MM.1S (cell line): ENCODE measurements at places on chromosomes 7 and 10.

DNA sequence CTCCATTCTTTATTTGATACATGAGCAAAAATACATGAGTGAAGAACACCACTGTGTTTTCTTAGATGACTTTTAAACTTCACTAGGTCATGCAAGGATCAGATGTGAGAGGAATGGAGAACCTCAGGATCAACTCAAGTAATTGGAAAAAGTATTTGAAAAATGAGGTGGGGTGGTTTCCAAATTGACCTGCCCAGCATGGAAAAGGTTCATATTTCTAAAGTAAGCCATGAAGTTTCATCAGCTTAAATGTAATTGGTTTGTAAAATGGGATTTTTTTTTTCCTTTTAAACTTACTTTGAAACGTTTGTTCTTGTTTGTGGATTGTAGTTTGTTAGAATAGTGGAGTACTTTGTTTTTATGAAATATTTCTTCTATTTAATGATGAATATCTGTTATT lies 134.8 kb downstream of the MLLT10 start:
- no peak for DNase-seq

- no peak for DNase-seq
Observed at GRCh38 chr7:80838643-80839042, 80.2 kb downstream of the SEMA3C start.

DNA sequence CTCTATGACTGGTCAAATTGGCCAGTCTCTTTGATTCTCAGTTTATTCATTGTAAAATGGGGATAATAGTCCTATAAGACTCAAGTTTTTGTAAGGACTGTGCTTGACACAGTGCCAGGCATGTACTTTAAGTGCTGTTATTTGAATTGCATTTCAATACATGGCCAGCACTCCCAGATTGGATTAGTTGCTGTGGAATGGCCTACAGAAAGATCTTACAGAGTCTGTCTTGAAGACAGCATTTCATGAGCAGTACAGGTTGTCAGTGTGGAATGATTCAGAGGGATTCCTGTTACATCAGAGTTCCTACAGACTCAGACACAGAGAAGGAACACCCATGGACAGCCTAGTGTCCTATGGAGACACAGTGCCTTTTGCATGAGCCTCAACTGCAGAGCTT lies 238.1 kb upstream of the BMPER start:
- no peak for DNase-seq

DNA sequence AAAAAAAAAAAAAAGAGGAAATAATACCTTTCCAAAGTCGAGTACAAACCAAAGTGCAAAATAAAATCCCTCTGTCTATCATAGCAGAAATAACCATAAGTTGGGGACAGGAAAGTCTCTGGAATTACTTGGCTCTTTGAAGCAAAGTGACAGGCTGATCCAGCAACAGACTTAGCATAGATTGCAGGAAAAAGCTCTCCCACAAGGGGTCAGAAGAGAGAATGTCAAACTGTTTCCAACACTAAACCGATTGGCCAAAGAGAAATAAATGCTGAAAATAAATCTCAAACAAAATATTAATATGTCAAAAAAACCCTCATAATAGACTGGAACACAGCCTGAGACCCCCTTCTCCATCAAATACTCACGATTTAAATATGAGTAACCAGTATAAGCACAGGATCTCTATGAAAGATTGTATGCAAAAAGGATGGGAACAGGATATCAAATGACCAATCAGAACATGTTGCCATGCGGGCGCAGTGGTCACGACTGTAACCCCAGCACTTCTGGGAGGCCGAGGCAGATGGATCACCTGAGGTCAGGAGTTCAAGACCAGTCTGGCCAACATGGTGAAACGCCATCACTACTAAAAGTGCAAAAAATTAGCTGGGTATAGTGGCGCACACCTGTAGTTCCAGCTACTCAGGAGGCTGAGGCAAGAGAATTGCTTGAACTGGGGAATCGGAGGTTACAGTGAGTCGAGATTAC lies 1000.7 kb upstream of the LRRN3 start:
- DNase-seq: peak; percentile 55

- DNase-seq: no peak
Observed at GRCh38 chr10:86686972-86687371, 18.7 kb downstream of the LDB3 start.

GRCh38 chr7:158685693-158686092 lies 18.9 kb downstream of the NCAPG2 start:
- DNase-seq: no peak

GRCh38 chr7:54014765-54015164 lies 527.4 kb upstream of the VSTM2A start:
- DNase-seq: no peak

GRCh38 chr7:25707768-25708620 lies 444.0 kb upstream of the NFE2L3 start:
- no peak for DNase-seq

- DNase-seq: no peak
Observed at GRCh38 chr7:4879396-4880081, 4.0 kb downstream of the RADIL start.

DNA sequence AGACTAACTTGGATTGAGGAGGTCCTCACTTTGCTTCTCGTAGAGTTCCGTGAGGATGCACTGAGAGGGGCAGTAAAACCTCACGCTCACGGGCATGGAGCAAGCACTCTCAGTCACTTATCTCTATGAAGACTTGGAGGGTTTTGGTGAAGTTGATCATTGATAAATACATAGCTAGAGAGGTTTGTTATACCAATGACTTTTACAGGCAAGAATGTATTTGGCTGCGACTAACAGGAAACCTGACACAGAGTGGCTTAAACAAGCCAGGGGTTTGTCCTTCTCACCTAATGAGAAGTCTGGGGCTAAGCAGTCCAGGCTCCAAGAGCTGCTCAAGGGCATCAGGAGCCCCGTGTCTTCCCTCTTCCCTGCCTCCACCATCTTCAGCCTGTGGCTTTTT lies 6.1 kb downstream of the BICC1 start:
- DNase-seq: no peak

DNA sequence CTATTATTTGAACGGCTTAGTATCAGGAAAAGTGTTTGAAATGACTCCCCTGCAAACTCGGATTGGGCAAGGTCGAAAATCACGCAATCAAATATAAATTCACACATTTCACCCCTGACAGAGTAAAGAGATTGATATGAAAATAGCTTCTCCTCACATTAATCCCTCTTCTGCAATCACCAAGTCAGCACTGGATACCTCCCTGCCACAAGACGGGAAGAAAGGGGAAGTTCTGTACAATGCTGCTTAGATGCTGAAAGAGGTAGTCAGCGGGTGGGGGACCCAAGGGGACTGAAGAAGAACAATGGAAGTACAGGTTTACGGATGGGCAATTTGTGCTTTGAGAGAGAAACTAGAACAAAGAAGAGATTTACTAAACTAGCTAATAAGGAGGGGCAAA lies 72.0 kb upstream of the ANK3 start:
- no peak for DNase-seq

DNA sequence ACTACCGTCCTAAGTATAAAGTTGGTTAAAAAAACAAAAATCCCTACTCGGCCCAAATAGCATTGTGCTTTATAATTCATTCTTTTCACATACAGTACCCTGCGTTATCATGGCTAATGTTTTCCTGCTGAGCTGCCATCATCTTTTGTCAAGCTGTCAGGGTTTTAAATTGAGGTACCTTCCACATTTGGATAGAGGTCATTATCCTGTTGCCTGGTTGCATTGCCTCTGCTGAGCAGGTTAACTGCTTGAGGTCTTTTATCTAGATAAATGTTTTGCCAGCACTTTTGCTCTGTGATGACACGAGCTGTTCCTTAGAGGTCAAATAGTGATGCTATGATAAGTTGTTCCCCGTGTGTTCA lies 94.4 kb upstream of the FZD1 start:
- no peak for DNase-seq

GRCh38 chr10:947051-947450 lies 15.5 kb upstream of the LARP4B start:
- DNase-seq: no peak

DNA sequence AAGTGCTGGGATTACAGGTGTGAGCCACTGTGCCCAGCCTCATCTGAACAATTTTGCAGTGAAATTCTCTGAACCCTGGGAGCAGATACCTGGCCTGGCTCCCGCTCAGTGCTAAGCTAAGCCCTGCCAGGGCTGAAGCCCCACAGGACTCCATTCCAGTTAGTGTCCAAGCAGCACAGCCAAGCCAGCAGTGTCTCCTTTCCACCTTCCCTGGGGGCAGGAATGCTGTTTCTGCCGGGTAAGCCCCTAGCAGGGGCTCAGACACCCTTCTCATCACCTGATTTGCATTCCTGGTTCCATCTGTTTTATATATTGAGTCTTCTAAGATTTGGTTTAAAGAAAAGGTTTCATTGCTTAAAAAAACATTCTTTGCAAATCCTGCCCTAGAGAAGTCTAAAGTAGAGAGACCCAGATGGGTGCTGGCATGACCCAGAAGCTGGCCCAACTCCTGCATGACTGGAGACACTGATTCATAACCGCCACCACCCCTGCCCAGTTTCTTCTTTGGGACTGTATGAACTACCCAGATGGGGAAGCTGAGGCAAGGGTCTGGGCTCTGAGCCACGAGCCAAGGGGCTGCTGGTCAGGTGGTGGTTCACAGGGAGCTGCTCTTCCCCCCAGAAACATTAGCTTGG lies 14.0 kb downstream of the SLC13A4 start:
- no peak for DNase-seq

GRCh38 chr10:110540031-110540430 lies 27.5 kb upstream of the SMC3 start:
- peak; percentile 55 for DNase-seq

- DNase-seq: no peak
Observed at GRCh38 chr10:66021423-66021822, 904.4 kb upstream of the LRRTM3 start.

GRCh38 chr7:101402081-101402779 lies 39.6 kb downstream of the COL26A1 start:
- no peak for DNase-seq

GRCh38 chr7:112238852-112239610 lies 32.5 kb downstream of the ZNF277 start:
- DNase-seq: no peak

GRCh38 chr7:113374955-113375354 lies 256.6 kb upstream of the SMIM30 start:
- no peak for DNase-seq

DNA sequence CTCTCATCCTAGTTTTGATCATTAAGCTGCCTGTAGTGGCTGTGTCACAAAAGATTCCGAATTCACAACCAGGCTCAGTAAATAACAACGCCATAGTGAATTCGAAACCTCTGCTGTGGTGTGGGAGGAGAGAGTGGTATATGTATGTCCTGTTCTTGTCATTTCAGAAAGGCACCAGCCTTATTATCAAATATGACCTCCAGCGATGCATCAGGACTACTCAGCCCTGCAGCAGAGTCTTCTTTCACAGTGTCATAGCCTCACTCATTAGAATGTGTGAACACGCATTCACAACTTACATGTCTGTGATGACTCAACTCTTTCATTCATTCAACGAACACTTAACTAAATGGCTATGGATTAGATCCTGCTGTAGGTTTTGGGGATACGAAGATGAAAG lies 15.3 kb downstream of the AOC1 start:
- DNase-seq: no peak

DNA sequence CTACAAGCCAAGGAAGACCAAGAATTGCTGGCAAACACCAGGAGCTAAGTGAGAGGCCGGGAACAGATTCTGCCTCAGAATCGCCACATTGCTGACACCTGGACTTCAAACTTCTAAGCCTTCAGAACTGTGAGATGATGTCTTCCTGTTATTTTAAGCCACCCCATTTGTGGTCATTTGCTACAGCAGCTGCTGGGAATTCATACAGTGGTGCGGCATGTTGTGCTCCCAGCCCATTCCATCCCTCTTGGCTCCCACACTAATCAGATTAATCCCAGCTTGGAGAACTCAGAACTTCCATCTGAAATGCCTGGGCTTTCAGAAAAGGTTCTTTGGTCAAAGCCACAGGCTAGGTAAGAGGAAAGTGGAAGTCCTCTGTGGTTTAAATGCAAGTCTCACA lies 24.9 kb downstream of the TCAF1 start:
- DNase-seq: no peak

- DNase-seq: no peak
Observed at GRCh38 chr10:17229717-17229966, 1.6 kb downstream of the VIM start.

DNA sequence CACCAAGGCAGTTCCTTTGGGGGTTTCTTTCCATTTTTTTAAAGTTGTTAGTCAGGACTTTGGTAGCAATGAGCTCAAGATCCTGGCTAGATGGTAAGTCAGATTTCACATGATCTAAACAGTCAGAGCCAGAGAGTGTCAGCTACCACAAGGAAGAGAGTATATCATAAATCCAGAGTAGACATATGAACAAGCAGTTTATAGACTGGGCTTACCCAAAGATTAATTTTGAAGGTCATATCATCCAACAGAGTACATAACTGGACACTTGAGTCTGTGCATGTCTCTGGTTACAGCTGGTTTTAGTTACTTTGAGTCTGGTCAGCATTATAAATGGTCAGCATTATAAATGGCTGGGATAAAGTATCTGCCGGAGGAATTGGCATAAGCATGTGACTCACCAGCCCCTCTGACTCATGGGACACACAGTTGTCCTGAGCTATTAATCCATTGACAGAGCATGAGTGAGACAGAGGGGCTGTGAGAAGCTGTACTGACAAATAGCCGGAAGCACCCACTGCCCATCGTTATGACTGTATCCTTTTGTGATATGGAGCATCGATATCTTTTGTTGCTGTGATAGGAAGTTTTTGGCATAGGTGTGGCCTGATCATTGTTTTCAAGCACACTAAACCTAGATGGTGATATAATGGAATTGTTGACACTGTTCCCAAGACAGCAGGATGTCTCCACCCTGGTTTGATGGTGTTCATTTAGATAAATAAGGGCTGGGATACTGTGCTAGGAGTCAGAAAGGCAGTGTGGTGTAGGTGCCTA lies 19.3 kb downstream of the PPP1R3C start:
- no peak for DNase-seq

- no peak for DNase-seq
Observed at GRCh38 chr10:126153711-126154628, 234.3 kb downstream of the ADAM12 start.

DNA sequence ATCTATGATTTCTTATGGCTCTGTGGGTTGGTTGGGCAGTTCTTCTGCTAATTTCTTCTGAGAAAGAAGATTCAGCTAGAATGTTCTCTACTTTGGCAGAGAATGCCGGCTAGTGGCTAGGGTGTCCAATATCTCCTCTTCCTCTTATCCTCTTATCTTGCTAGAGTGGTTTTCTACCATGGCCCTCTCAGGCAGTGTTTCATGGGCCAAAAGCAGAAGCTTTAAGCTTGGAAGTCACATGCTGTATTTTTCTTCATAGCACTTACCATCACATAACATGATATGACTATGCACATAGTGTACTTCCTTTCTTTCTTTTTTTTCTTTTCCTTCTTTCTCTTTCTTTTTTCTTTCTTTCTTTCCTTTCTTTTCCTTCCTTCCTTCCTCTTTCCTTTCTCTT lies 140.0 kb downstream of the ITGB8 start:
- no peak for DNase-seq

- DNase-seq: no peak
Observed at GRCh38 chr7:14351167-14351566, 361.7 kb upstream of the ETV1 start.
